ENCODE measurements at places on chromosomes 2 and 18.

DNA sequence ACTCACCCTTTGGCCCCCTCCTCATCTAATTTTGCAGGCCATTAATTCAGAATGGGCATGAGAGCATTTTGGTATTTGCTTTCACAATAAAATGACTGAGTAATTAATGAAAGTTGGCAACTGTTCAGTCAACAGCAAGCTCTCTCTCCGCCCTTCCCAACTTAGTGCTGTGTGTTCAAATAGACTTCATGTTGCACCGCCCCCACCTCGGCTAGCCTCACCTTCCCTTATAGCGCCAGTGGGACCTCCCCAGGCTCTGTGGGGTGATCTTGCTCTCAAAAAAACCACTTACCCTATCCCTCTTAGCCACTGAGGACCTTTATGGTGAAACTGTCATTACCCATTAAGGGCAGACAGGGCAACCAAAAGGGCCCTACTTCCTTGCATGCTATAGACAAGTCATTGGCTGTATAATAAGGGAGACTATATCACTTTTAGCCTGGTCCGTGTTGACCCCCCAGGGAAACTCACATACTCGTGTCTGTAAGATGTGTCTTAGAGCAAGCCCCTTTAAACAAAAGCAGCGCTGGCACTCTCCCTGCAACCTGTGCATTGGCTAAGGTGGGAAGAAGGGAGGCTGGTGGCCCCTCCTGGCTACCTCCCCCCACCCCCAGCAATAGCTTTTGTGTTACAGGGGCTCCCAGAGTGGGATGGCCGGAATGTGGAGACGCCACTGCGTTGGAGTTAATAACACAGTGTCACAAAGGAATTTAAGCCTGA lies 15.2 kb downstream of the EN1 start:
- DNase-seq = no peak

DNA sequence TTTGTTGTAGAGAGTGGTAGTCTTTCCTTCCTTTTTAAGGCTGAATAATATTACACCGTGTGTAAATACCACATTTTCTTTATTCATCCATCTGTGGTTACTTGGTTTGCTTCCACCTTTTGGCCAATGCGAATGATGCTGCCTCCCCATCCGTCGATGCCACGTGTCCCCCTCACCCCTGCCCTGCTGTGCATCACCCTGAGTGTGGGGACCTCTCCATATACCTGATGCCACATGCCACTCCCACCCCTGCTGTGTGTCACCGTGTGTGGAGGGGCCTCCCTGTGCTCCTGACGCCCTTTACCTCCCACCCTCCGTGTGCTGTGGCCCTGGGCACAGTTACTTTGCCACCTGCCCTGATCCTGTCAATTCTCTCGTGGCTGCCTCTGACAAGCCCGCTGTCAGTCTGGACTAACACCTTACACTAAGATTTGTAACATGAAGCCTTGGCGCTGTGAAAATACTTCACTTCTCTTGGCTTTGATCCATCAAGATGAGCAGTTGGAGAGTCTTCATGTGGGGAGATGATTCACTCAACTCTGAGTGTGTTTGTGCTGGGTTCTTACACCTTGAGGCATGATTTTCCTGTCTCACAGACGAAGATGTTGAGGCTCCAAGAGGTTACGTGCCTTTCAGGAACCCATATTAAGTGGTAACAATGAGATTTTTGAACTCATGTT lies 234.0 kb downstream of the ZNF407 start:
- DNase-seq = no peak

DNA sequence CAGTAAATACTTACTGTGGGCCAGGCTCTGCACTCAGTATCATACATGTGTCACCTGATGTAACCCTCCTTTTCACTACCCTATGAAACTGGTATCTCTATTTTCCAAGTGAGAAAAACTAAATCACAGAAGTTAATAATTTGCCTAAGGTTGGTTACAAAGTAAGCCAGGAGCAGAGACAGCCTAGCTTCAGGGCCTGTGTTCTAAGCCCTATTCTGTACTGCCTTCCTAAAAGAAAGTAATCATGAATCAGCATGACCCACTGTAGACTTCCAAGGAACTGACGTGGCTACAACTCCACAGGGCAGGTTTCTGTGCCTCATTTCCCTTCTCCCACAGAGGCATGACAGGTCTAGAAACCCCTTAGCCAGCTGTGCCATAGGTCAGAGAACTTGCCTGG lies 14.3 kb downstream of the ZNF142 start:
- no peak for DNase-seq

DNA sequence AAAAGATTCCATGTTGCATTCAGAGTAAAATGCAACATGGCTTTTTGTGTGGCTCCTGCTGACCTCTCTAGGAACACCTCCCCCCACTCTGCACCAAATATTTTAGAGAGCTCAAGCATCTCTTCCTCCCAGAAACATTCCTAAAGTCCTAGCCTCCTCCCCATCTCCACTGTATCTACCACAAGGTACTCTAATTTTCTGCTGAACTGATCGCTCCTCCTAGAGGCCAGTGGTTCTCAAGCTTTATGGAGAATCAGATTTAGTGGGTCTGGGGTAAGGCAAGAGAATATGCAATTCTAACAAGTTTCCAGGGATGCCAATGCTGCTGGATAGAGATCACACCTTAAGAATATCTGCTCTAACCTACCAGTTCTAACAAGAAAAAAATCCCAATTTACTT lies 89.5 kb upstream of the HNRNPA3 start:
- DNase-seq = no peak

- DNase-seq = no peak
Measured at GRCh38 chr2:189709501-189710221, 35.2 kb downstream of the ANKAR start.

GRCh38 chr2:27123302-27124150 lies at the start of gene ABHD1:
Gene ABHD1, plus strand, starts transcription at chr2:27123815. Its CDS starts 134 bp downstream, at chr2:27123949.
- no peak for DNase-seq

GRCh38 chr2:236851187-236851586 lies 234.5 kb upstream of the COPS8 start:
- DNase-seq = no peak

DNA sequence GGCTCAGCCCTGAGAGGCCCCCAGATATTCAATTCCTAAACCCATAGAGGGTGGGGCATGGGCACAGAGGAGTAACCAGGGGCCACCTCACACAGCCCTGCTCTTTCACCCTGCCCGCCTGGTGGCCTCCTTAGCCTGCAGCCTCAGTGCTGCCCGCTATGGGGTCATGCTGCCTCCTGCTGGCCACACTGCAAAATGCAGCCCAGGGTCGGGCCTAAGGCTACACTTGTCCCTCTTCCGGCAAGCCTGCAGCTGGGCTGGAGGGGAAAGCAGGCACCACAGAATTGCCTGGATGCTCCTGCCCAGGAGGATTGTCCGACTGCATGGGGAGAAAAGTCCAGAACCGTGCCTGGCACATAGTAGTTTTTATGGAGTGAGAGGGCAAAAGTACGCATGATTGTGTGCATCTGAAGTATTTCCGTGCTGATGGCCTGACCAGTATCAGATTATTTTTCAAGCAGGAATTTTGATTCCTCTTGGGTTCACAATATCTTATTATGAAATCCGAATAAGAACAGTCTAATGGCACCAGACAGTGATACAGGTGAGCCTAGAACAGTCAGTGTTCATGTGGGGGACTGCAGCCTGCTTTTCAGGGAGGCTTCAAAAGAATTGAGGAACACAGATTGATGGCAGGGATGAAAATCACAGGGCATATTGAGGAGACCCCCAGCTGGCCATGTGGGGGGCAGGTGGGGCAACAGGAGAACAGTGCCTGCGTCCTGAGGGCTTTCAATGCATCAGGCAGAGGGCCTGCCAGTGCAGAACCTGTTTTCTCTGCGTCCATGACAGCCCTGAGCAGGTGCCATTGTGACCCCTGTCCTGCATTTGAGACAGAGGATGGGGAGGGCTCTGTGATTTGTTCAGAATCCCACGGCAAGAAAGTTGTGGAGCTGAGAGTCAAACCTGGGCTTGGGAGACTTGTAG lies 51.2 kb upstream of the ALPP start:
- DNase-seq = peak; percentile 26

DNA sequence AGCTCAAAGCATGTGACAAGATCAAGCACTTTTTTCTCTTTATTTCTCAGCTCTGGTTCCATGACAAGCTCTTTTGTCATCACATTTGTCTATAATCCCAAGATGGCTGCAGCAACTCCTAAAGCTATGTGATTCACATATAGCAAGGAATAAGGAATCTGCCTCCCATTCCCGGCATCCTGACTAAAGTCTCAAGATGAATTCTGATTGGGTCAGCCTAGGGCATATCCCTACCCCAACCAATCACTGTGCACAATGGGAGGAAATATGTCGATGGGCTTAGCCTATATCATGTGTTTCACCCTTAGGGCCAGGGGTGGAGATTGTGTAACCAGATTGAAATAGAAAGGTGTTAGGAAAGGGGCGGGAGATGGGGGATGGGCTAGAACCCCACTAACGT lies 23.1 kb upstream of the COLEC12 start:
- DNase-seq = no peak

DNA sequence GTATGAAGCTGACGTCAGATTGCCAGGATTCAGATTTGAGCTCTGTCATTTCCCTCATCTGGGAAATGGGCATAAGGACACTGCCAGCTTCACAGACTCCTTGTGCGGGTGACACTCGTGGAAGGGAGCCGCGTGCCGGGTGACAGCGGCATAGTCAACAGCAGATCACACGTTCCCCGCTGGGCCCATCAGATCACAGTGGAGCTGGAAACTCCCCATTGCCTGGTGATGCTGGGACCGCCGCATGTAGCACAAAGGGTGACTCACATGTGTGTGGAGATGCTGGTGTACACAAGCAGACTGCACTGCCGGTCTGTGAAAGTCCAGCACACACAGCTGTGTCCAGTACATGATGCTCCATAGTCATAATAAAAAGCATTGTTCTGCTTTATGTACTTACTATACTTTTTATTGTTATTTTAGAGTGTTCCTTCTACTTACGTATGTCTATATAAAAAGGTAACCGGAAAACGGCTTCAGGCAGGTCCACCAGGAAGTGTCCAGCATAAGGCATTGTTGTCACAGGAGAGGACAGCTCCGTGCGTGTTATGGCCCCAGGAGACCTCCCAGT lies 31.8 kb downstream of the SALL3 start:
- no peak for DNase-seq

- no peak for DNase-seq
Measured at GRCh38 chr2:29562896-29563295, 358.5 kb downstream of the ALK start.

- DNase-seq = no peak
Measured at GRCh38 chr2:26740346-26740745, 23.7 kb upstream of the SLC35F6 start.

DNA sequence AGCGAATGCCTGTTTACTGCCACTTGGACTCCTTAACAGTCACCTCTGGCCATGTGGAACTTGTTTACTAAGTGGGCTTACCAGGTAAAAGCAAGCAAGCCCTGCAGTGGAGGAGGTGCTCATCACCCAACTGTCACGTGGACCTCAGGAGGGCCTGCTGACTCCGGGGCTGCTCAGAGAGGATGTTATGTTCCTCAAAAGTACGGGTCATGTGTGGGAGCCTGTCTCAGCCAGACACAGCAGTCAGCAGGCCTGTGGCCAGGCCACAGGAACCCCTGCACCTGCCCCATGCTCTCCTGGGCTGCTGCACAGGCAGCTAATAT lies 36.2 kb downstream of the AMER3 start:
- DNase-seq = no peak

DNA sequence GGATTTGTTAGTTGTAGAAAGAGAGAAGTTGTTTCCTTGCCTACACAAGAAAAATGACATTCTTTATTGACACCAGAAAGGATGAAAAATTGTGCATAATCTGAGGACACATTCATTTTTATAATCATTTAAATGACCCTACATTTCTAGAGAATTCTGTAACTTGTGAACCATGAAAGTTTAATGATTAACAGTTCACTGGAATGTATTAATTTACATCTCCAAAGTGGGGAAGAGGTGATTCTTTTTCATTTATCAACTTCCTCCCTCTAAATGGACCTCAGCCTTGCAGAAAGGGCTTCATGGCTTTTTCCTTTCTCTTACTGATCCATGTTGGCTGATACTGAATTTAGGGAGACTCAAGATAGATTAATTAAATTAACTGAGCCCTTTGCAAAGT lies 565.2 kb upstream of the LINC00305 start:
- DNase-seq = no peak

GRCh38 chr2:44295633-44296359 lies 20.5 kb downstream of the SLC3A1 start:
- DNase-seq = no peak

GRCh38 chr2:182377467-182377866 lies 49.4 kb downstream of the PDE1A start:
- DNase-seq = no peak

DNA sequence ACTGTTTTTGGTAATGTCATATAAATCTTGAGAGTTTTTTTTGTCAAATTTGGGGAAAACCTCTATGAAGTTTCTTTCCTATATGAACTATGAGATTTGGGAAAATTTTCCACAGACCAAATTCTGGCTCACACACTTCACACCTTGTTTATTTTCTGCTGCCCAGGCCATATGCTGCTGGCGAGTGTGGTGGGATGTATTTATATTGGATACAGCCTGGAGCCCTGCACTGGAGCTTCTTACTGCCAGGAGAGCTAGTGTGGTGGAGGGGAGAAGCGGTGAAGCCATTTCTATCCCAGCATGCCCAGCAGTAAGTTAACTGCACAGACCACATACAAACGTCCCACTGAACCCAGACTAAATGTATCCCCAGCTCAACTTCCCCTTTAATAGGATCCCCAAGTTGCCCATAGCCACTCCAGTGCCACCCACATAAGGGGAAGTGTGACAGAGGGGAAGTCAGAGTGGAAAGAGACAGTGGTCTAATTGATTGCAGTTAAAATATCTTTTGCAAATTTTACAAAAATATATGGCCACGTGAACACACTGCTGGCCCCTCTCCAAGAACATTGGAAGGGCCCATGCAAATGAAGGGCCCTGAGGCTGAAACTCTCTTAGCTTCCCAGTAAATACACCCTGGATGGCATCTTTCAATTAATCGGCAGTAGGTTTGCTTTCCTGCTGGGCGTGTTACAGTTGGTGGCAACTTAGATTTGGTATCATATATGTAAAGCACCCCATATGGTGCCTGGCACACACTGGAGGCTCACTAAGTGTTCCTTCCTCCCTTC lies 146.6 kb upstream of the ITGA6 start:
- DNase-seq = no peak

DNA sequence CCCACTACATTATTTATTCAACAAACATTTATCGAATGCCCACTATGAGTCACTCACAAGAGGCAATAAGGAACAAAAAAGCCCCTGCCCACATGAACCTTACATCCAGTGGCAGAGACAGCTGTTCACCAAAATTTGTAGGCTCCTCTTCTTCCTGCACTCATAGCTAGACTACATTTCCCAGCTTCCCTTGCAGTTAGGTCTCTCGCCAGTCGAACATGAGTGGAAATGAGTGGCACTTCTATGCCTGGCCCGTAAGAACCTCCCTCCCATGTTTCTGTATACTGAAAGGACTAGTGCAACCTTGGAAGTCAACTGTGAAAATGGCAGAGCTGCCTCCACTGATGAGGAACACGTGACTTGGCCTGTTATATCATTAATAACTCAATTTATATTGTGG lies 19.4 kb upstream of the NCOA1 start:
- DNase-seq = no peak
